ENCODE measurements at places on chromosomes 11 and 22.

- no peak for DNase-seq
Measured at GRCh38 chr22:35653824-35654223, 5.6 kb downstream of the APOL6 start.

DNA sequence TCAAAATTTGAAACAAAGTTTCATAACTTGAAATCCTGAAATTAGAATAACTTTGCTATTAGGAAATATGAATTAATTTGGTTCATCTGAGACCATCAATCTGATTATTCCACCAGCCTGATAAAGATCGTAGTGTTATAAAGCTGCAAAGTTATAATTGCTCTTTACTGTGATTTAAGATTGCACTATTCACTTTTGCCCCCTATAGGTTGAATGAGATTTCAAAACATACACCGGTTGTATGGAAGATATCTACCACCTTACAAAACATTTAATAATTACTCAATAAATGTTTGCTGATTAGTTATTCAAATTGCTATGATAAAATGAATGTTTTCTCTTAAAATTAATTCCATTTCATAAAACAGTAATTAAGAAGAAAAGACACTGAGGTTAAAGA, 26.1 kb downstream of the APIP start:
- no peak for DNase-seq

- DNase-seq, result no peak
Measured at GRCh38 chr11:110812086-110812733, 100.0 kb upstream of the ARHGAP20 start.

DNA sequence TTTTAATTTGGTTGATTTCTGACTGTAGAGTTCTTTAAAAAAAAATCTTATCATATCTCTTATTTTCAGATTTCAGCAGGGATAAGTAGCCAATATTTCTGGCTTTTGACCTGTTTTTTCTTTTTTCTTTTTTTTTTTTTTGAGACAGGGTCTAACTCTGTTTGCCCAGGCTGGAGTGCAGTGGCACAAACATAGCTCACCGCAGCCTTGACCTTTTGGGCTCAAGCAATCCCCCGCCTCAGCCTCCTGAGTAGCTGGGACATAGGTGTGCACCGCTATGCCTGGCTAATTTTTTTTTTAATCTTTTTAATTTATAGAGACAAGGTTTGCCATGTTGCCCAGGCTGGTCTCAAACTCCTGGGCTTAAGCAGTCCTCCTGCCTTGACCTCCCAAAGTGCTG, 23.9 kb upstream of the ZBTB44 start:
- no peak for DNase-seq

GRCh38 chr11:64246871-64247728, at the start of gene PPP1R14B:
Gene PPP1R14B (minus strand): TSS chr11:64246943. CDS start chr11:64246673, 270 bp downstream.
- peak; percentile 76 for DNase-seq

GRCh38 chr11:21612326-21612725, 580.6 kb upstream of the ANO5 start:
- DNase-seq, result no peak

GRCh38 chr11:94131718-94132115, 3.1 kb downstream of the PANX1 start:
- no peak for DNase-seq

DNA sequence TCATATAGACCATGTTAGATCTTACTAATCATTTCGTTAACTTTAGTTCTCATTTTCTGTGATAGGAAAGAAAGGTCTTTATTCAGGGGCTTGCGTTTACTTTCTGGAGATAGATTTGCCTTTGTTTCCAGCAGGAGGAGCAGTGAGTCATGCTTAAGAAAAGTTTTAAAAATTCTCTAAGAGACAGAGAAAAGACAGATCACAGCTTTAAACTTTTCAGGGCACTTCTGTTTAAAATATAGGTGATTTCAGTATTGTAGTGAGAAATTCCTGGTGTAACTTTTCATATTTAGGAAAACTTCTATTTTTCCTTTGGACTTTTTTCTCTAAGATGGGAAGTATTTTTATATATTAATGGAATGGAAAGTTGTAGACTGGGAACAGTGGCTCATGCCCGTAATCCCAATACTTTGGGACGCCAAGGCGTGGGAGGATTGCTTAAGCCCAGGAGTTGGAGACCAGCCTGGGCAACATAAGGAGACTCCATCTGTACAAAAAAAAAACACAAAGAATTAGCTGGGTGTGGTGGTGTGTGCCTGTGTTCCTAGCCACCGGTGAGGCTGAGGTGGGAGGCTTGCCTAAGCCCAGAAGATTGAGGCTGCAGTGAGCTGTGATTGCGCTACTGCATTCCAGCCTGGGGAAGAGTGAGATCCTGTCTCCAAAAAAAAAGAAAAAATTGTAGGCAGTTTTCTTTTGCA, 60.3 kb downstream of the ATXN10 start:
- no peak for DNase-seq

- no peak for DNase-seq
Measured at GRCh38 chr11:94185416-94186084, 56.9 kb downstream of the PANX1 start.

GRCh38 chr11:2588809-2589537, 110.8 kb downstream of the KCNQ1OT1 start:
- DNase-seq, result no peak

GRCh38 chr11:47864901-47865300, 16.8 kb upstream of the NUP160 start:
- no peak for DNase-seq

- DNase-seq, result no peak
Measured at GRCh38 chr11:58652726-58653280, 30.3 kb downstream of the CNTF start.

- DNase-seq, result no peak
Measured at GRCh38 chr11:20021771-20022362, 138.4 kb downstream of the DBX1 start.

GRCh38 chr11:12600829-12601228, 73.4 kb upstream of the TEAD1 start:
- DNase-seq, result no peak

- DNase-seq, result no peak
Measured at GRCh38 chr11:102724904-102725500, at the start of gene MMP8. Gene MMP8 (minus strand): TSS chr11:102724954. CDS start chr11:102724855, 99 bp downstream.

- peak; percentile 47 for DNase-seq
Measured at GRCh38 chr22:23772649-23773473, at the start of gene MMP11. Gene MMP11 (plus strand): TSS chr22:23772849. CDS start chr22:23772871, 22 bp downstream.

- no peak for DNase-seq
Measured at GRCh38 chr22:22759371-22759770, 115.0 kb downstream of the GGTLC2 start.

DNA sequence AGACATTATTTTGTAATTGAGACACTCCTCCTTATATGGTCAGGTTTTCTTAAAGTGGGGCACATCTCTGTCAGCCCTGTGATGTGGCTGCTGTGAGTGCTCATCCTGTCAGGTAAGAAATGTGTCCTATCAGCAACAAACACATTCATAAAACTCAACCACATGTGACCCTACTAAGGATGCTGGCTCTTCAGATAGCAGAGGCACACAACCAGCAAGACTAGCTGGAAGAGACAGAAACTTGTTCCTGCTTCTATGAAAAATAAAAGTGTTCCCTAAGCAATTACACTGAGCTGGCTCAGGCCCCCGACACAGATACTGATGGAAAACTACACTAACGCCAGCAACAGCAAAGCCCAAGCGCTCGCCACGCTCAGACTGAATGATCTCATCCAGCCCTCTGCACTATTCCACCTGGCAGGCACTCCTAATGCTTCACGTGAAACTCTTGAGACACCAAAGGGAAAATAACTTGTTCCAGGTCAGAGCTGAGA, 49.8 kb upstream of the CYP2D6 start:
- DNase-seq, result no peak

DNA sequence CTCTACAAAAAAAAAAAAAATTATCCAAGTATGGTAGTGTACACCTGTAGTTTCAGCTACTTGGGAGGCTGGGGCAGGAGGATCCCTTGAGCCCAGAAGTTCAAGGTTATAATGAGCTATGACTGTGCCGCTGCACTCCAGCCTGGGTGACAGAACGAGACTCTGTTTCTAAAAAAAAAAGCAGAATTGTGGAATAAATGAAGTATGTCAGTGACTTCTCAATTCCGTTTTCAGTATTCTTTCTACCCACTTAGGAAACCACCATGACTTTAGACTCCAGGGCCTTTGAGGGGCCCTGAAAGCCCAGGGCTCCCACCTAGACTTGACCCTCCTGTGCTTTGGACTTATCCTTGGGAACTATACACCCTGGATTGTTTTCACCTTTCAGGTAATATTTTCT, 6.5 kb upstream of the NUP160 start:
- DNase-seq, result no peak

DNA sequence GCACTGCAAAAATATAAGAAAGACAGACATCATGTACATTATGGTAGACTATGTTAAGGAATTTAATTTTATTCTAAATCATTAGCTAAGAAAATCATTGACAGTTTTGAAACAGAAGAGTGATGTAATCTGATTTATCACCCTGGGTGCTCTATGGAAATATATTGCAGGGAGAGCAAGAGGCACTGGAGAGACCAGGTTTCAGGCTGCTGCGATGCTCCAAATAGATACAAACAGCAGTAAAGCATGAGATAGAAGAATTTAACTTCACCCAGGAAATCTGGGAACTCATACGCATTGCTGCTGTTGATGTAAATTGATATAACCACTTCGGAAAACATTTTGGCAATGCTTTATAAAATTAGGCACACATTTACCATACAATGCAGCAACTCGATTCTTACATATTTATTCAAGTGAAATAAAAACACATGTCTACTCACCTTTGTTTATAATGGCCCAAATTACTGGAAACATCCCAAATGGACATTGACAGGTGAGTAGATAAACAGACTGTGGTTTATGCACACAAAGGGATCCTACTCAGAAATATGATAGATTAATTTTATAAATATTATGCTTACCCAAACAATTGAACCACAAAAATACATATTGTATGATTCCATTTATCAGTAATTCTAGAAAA, 535.1 kb upstream of the CHORDC1 start:
- DNase-seq, result no peak

DNA sequence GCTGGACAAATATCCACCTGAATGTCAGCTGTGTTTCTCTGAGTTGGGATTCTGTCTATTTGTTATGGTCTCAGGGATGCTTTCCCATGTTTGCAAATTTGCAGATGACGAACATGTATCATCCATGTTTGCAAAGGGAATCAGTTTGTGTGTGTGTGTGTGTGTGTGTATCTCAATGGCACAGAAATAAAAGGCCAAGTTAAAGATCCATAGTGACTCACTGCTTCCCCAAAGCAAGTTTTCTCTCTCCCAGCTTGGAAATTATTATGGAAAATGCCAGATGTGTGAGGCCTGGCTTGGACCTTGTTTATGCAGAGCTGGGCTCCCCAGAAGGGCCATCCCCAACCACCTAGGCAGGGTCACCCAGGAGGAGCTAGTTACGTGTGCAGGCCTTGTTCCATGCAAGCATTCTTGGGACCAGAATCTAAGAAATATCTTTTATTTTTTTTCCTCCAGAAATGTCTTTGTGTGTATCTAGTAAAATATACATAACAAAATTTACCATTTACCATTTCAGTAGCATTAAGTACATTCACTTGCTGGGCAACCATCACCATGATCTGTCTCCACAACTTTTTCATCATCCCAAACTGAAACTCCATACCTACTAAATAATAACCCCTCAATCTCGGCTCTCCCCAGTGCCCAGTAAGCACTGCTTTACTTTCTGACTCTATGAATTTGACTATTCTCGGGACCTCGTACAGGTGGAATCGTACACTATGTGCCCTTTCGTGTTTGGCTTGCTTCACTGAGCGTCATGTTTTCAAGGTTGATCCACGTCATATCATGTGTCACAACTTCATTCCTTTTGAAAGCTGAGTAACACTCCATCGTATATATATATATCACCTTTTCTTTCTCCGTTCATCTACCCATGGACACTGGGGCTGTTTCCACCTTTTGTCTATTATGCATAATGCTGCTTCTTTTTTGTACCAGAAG, 56.6 kb upstream of the WNT7B start:
- no peak for DNase-seq

DNA sequence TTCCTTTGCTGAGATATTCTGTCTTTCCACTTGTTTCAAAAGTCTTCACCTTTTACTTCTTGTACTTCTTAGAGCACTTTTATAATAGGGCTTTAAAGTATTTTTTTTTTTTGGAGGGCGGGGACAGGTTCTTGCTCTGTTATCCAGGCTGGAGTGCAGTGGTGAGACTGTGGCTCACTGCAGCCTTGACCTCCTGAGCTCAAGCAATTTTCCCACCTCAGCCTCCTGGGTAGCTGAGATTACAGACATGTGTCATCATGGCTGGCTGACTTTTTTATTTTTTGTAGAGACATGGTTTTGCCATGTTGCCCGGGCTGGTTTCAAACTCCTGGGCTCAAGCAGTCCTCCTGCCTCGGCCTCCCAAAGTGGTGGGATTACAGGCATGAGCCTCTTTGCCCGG, 57.9 kb downstream of the DYNC2H1 start:
- no peak for DNase-seq

- DNase-seq, result no peak
Measured at GRCh38 chr11:119258180-119258579, 52.0 kb downstream of the CBL start.

DNA sequence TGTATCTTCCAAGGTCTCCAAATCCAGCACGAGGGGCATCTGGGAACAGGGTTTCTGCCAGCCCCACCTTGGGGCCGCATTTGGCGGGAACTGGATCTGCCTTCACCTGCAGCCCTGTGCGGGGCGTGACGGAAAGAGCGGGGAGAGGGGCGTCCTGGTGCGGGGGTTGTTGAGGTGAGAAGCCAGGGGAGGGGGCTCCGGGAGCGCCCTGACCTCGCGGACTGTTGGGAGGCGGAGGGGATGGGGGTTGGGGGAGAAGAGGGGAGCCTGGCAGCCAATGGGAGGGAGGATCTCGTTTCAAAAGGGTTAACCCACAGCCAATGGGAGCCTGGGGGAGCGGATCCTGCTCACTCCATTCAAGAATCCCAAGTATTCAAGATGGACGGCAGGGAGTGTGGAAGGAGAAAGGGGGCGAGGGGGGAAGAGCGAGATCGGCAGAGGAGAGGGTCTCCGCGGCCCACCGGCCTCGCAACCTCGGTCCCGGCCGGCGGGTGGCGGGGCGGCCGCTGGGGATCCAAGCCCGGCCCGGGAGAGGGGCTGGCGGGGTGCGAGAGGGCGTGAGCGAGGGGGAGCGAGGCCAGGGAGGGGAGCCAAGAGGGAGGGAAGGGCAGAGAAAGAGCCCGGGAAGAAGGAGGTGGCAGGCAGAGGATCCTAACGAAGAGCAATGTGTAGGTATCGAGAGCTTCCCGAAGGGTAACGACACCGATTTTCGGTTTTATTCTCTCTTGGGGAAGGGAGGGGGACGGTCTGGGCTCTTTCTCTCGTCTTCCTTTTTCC, 11.5 kb downstream of the YPEL4 start:
- no peak for DNase-seq

GRCh38 chr11:33828604-33829429, 54.5 kb upstream of the FBXO3 start:
- no peak for DNase-seq

GRCh38 chr11:15839061-15839460, 517.3 kb downstream of the SOX6 start:
- DNase-seq, result no peak

DNA sequence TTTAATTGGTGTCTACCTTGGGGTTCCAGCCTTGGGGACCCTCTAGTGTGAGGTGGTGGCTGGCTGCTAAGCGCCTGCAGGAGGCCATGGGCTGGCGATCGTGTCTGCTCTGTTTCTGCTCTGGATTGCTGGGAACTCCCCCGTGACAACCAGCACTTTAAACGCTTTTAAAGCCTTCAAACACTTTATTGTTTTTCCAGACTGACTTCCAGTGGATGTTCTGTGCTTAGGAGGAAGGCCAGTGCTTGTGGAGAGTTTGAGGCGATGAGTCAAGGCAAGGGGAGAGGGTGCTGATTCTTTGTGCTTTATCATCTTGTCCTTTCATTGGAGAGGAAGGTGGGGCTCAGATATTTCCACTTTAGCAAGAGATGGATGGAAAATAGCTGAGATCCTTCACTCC, 81.6 kb downstream of the FLI1 start:
- no peak for DNase-seq

All from stimulated activated CD4-positive, alpha-beta T cell treated with anti-CD3 and anti-CD28 coated beads, Interleukin-4, amount 100 ng/mL, for 48 hours (primary cell).